CD4-positive, alpha-beta T cell treated with Interleukin-4 for 1 hour (primary cell): ENCODE measurements at places on chromosomes 1 and 21.

DNA sequence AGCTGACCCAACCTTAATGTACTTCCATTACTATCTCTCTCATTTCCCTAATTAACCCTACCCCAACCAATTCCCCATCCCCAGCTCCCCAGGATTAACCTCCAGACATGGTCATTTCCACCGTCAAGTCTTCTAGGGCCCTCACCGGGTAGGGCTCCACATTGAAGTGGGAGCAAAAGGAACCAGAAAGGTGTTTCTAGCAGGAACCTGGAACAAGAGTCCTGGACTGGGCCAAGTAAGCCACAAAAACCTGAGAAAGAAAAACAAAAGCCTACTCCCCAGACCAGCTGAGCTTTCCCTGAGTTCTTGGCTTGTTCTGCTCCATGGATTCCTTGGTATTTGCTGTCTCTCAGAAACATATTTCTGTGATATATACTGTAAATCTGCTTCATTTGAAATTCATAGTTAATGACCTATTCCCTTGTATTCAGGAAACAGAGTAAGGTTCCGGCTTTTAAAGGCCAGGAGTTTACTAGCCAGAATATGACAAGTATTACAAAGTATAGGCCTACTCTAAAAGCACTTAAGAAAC, 58.4 kb downstream of the SYF2 start:
- no peak for DNase-seq

GRCh38 chr1:174743654-174744561, 255.8 kb upstream of the CACYBP start:
- DNase-seq, result no peak

GRCh38 chr1:56063461-56063860, 515.9 kb downstream of the PLPP3 start:
- no peak for DNase-seq

- no peak for DNase-seq
Observed at GRCh38 chr1:218783131-218783530, 390.5 kb upstream of the LYPLAL1 start.

DNA sequence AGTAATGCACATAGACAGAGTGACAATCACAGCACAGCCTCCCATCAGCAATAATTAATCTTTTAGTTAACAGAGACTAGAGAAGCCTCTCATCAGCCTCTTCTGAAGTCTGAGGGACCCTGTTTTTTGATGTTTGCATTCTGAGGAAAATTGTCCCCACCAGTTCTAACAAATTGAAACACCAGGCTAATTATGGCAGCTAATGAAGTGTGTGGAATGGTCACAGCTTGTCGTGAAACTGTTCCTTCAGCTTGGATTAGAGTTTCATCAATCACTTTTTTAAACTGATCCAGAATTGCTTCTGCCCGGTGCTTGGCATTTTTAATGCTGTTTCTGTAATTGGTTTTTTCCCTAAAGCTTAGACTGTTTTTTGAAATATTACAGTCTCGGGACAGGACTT, 208.0 kb downstream of the SPATA17 start:
- DNase-seq, result no peak

GRCh38 chr1:231351816-231352215, 13.7 kb downstream of the SPRTN start:
- DNase-seq, result no peak

DNA sequence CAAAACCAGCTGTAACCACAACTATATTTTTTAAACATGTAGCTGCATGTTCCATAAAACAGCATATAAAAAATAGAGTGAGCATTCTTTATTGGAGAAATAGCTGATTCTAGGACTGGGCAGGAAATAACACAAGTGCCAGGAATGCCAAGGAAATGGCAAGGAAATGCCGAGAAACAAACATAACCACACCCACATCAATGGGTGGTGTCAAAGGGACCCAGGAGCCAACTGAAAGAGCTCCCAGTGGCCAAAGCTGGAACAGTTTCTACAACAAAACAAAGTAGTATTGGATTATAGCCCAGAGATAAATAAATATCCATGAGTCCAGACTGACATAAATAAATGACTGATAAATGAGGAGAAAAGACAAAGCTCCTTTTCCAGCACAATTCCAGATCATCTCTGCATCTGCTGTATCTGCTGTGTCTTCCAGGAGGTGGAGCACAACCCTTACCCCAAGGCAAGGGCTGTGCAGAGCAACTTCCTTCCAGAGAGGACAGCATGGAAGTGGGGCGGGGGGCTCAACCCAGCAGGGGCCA, 28.1 kb downstream of the ADARB1 start:
- no peak for DNase-seq

DNA sequence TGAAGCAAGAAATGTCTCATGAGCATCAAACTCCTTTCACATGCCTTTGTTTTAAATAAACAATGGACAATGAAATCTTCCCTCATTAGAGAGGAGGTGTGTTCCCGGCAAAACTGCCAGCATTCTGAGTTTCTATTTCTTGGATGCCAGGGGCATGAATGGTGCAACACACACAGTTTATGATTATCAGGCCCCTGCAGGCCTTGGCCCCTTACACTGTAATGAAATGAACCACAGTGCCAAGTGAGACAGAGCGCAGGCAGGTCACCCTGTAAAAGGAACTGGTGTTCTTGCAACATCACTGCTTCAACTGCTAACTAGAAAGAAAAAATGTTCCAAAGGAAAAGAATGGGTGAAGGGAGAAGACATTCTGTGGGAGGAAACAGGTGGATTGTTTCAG, 3.8 kb upstream of the PIGC start:
- no peak for DNase-seq

GRCh38 chr1:169745015-169745861, 11.4 kb upstream of the SELE start:
- no peak for DNase-seq

- DNase-seq, result no peak
Observed at GRCh38 chr1:14366091-14367018, 232.1 kb upstream of the KAZN start.

GRCh38 chr1:24477309-24477708, 25.3 kb upstream of the RCAN3 start:
- DNase-seq, result no peak

GRCh38 chr1:152466217-152466616, 44.4 kb upstream of the LCE5A start:
- DNase-seq, result no peak

GRCh38 chr1:22709227-22709626, 1.4 kb upstream of the EPHB2 start:
- no peak for DNase-seq

DNA sequence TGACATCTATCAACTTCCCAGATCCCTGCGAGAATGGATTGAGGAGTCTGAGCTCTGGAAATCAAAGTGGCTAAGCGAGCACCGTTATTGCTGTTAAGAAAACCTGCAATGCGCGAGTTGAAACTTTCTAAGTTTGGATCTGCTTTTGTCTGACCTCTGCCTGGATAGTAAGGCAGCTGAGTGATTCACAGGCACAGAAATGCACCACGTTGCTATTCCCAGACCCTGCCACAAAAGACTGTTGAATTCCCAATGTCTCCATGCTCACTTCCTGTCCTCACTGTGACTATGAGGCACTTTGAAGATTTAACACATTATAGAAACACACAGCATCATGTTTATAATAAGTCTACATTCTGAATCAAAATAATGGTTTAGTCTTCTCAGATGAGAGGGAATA, 27.1 kb upstream of the CNIH3 start:
- no peak for DNase-seq

GRCh38 chr1:78491451-78492071, 787 bp downstream of the PTGFR start:
- DNase-seq, result no peak

DNA sequence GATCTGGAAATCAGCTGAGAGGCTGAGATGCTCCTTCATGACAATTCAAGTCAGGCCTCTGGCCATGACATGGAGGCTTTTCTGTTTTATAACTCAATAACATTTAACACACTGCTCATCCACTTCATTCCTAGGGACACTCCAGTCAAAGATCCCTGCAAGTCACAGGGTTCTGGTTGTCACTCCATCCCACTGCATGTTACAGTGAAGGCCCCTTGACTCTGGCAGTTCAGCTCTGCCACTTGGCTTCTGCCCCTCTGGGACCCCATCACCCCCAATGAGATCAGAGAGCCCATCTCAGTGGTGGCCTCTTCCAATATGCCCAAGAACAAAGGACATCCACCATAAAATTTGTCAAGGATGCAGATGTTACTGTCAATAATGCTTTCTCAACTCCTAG, 10.0 kb upstream of the FAM110D start:
- no peak for DNase-seq

- DNase-seq, result no peak
Observed at GRCh38 chr1:158952416-158952815, 21.1 kb downstream of the PYHIN1 start.

DNA sequence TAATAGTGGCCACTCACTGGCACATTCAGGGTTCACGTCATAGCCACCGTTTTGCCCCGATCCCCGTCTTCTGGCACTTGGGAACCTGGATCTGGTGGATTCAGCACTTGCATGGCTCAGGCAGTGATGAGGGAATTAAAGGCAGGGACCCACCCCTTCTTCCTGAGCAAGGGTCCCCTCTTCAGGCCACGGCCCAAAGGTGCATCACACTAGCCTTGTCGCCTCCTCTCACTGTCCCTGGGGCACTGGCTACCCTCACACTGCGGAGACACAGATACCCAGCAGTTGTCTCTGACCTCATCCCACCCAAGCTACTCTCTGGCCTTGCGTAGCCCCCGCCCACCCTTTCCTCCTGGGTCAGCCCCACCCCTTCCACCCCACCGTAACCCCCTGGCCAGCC, 19.9 kb upstream of the LDLRAP1 start:
- no peak for DNase-seq

GRCh38 chr1:207497941-207498340, 2.0 kb downstream of the CR1 start:
- DNase-seq, result no peak

- no peak for DNase-seq
Observed at GRCh38 chr1:220339581-220339980, 67.3 kb upstream of the RAB3GAP2 start.

DNA sequence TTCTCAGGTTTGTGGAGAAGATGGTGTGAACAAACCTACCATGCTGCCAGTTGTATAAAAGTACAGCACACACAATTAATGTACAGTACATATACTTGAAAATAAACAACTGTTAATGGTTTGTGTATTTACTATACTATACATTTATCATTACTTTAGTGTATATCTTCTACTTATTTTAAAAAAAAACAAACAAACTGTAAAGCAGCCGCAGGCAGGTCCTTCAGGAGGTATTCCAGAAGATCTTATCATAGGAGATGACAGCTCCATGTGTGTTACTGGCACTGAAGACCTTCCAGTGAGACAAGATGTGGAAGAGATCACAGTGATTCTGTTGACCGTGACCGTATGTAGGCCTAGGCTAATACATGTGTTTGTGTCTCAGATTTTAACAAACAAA, 155.7 kb downstream of the COP1 start:
- no peak for DNase-seq

- DNase-seq, result no peak
Observed at GRCh38 chr1:212774584-212774983, 17.0 kb downstream of the NSL1 start.

GRCh38 chr1:49171941-49172593, 395.4 kb upstream of the BEND5 start:
- DNase-seq, result no peak

GRCh38 chr1:45244660-45245059, 38.3 kb upstream of the ZSWIM5 start:
- DNase-seq, result no peak

- no peak for DNase-seq
Observed at GRCh38 chr1:182952677-182953444, at the start of gene SHCBP1L. Gene SHCBP1L (minus strand): TSS chr1:182953166. CDS start chr1:182953133, 33 bp downstream.

DNA sequence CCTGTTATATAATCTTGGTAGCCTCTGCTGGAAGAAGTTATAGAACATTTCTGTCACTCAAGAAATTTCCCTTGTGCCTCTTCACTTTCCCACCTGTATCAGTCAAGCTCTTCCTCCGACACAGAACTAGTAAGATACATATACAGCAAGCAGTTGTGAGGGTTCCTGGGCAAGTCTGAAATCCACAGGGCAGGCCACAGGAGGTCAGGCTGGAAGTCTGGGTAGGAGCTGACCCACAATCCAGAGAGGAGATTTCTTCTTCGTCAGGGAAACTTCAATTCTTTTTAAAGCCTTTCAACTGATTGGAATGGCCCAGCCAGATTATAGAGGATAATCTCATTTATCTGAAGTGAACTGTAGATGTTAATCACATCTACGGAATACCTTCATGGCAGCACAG, 96.4 kb upstream of the FMN2 start:
- no peak for DNase-seq

- DNase-seq, result no peak
Observed at GRCh38 chr1:9278116-9278515, 14.6 kb upstream of the SPSB1 start.

DNA sequence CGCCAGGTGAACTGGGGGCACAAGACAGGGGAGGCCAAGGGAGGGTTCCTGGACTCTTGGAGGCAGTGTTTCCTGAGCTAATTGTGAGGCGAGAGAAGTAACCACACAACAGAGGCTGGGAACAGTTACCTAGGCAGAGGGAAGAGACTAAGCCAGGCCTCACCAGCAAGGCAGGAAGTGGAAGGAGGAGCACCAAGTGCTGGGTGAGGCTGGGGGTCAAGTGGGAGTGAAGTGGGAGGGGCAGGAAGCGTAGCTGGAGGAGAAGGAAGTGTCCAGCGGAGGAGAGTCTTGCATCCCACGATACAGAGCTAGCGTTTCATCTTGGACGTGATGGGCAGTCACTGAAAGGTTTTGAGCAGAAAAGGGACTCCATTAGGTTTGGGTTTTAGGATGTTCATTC, 48.3 kb upstream of the CAPZB start:
- no peak for DNase-seq

GRCh38 chr1:200883118-200883517, 10.3 kb downstream of the GPR25 start:
- DNase-seq, result no peak
